ENCODE measurements at places on chromosomes 5 and 9. TPM values are rescaled to one million over a fixed set of nuclear protein-coding genes. Genes with fewer than 3 reads are reported as not detected.

Gene CLIC3
- total RNA-seq = 0.29 TPM

Gene ADAMTSL2
- total RNA-seq = 0.05 TPM

- no peak for DNase-seq
Measured at GRCh38 chr9:89555451-89556375, 49.1 kb upstream of the GADD45G start.

DNA sequence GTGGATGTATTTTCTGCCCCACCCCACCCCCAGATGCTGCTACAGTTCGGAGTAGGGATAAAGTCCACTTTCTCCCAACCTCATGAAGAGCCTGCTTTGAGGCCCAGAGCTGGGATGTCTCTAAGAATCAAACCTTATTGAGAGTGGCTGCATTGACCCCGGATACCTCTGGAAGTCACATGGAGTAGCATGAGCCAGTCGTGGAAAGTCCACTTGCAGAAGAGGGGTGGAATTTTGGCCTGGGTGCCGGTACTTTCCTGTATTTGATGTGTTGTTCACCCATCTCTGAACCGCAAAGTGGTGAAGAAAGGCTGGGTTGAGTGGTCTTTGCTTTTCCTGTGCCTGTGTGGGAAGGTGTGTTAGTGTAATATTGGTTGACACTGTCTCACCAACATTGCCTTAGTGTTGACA is 3.7 kb downstream of the OTULIN start:
- DNase-seq = no peak
